ENCODE measurements at places on chromosomes 4 and X.
A peak's percentile ranks its signal among the peaks of the same experiment; 100 is the strongest.

GRCh38 chrX:8632924-8633323 lies 99.0 kb downstream of the ANOS1 start:
- peak; percentile 26 for DNase-seq

DNA sequence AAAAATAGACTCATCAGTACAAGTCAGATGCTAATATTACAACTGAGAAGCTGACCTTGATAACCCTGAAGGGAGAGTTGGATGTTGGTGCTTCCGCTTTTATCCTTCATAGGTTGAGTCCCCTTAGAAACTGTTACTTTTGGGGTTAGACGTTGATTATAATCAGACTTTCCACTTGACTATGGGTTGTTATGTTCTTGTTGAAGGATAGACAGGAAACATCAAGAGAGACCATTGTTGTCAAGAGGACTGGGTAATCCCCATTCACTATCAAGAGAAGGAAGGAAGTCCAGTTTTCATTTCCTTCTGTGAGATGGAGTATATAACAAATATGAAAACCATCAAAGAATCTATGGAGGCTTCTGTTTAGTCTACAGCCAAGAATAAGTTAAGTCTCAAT lies 229.9 kb upstream of the AFF2 start:
- DNase-seq: no peak

- no peak for DNase-seq
Measured at GRCh38 chr4:97360733-97361132, 782.5 kb downstream of the STPG2 start.

DNA sequence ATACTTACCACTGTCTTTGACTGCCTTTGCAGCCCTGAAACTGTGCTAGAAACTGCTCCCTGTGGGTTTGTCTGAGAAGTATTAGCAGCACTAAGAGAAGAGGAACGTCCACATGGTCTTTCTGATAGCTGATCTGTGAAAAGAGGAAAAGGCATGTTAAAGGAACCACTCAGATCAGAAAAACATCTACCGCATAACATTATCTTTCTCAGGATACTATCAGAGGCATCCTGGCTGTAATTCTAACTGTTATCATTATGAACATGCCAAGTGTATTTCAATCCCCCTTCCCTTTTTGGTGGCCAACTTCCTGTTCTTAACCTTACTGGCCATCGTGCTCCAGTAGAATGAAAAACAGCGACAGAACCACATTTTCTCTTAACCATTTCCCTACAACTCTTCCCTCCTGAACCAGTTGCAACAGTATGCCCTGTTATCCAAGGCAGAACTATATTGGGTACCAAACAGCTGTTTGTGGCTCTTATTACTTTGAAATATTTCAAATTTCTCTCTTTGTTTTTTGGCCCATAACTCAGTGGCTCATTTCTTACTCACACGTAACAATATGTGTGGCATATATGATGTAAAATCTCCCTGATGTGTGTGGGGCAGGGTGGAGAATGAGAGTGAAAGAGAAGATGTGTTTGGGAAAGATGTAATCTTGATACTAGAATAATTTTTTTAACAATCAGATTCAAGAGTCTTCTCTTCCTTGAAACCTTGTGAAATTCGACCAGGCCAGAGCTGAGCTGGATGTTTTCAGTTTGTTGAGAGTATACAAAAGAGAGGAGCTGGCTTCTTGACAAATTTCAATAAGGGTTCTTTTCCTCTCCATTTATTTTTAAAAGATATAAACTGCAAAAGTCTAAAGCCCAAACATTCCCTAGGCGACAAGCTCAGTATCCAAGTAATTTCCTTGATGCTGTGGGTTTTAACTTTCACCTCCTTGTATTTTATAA lies 35.2 kb downstream of the ARHGEF6 start:
- DNase-seq: no peak

DNA sequence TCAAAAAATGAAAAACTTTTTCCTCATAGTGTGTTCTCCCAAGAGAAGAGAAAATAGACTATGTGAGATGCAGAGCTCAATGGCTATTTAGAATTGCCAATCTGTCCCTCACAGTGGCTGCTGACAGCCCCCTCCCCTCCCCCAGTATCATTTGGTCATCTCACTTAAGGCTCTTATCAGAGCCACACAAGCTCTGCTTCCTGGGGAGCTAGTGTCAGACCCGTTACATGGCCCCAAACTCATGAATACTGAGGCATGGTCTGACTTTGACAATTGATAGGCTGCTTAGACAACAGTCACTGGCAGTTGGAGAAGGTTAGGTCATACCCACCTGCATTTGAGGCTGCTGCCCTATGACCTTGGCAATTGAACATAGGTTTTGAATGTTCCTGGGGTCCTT lies 15.3 kb downstream of the RNF150 start:
- no peak for DNase-seq

- DNase-seq: no peak
Measured at GRCh38 chr4:25722964-25723363, 67.3 kb downstream of the SLC34A2 start.

- DNase-seq: peak; percentile 45
Measured at GRCh38 chrX:24838629-24839028, 144.9 kb downstream of the POLA1 start.

DNA sequence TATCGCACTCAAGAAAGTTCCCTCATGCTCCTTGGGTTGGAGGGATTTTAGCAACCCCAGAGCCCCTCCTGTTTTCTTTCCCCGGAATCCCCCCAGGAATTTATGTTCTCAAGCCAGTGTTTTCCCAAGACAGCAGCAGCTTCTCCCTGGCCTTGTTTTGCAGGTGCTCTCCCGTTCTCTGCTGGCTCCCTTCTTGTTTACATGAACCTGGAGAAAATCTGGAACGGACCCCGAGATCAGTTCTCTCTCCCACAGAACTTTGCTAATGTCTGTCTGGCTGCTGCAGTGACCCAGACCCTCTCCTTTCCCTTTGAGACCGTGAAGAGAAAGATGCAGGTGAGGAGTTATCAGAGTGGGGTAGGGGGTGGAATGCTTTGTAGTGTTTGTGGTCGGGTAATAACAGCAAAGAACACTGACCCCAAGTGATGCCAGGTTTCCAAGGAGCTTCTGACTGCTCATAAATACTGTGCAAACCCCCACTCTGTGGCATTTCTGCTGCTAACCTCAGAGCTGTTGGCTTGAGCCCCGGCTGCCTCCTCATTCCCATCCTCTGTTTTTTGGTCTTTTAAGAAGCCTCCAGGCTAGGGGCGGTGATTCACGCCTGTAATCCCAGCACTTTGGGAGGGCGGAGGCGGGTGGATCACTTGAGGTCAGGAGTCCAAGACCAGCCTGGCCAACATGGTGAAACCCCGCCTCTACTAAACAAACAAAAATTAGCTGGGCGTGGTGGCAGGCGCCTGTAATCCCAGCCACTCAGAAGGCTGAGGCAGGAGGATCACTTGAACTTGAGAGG lies 11.1 kb downstream of the SLC25A43 start:
- DNase-seq: peak; percentile 58

DNA sequence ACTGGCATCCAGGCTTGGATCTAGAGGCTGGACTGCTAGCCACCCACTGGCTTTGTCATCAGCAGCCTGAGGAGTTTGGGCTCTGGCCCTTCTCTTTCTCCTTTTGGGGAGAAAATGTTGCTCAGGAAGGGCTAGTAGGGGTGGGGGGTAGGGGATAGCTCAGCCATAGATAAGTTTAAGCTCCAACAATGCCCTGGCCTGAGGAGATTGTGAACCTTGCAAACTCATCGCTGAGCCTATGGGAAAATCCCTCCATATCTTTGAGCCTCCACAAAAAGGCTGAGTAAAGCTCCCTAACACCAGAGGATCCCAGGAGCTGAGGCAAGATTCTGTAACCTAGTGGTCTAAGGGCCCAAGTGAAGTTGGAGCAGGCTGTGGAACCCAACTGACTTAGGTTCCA lies 8.8 kb downstream of the OTUD5 start:
- no peak for DNase-seq
